ENCODE measurements at places on chromosomes 12 and 14. TPM values are rescaled to one million over a fixed set of nuclear protein-coding genes. Genes with fewer than 3 reads are reported as not detected.

DNA sequence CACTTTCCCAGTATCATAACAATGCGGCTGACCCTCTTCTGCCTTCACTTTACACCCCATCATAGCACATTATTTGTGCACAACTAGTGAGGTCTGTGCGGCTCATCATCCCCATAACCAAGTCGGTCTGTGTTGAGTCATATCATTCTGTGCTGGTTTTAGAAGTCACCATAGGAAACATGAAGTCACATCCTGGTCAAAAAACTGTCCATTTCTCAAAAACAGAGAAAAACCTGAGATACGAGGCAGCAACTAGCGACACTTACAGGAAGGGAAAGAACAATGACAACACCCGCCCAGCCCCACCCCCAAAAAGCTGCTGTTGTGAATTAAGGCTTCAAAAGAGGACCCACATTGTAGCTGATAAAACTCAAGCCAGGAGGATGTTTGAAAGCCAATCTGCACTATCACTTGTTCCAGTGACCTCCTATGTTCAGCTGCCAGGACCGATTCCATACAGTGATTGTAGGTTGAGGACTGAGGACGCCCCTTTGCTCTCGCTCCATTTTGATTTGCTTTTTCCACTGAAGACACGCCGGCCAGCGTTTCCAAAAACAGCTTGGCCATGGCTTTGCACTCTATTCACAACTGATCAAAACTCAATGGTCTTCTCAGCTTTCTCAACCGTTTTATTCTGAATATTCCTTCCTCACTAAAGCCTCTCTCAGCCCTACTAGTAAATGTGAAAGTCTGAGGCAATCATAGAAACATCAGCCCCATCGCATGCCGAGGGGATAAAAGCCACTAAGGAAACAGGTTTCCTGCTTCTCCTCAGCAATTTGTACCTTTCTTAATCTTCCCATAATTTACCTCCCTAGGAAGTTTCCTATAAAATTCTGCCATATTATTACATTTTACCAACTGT, 87.5 kb downstream of the DUSP16 start:
- DNase-seq: no peak

DNA sequence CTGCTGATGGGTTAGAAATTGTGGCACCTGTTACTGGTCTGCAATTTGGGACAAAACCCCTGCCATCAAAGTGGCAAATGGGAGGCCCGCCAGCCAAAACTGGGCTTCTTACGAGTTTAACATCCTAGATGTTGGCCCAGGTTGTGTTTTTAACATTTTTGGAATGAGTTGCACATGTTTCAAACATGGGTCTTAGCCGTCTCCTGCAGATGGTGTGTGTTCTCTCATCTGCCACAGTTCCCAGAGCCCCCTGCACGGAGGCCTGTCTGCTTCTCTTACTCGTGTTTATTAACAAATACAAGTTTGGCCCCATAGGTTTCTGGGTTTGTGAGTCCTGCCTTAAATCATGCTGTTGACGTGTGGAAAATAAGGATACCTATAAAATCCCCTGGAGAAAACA, 46.5 kb downstream of the CACNA2D4 start:
- no peak for DNase-seq

GRCh38 chr12:61536117-61536516, 724.1 kb upstream of the USP15 start:
- no peak for DNase-seq

Gene CD69
- 6.0 TPM for polyA plus RNA-seq

Gene JPH4
- 0.69 TPM for polyA plus RNA-seq

Gene BCL2L14
- polyA plus RNA-seq: 0.33 TPM

Gene CIT
- 21.8 TPM for polyA plus RNA-seq

- DNase-seq: no peak
These were observed 11.1 kb upstream of the CNTN1 start for GRCh38 chr12:40681148-40681547.

Gene EML1
- polyA plus RNA-seq: 32.8 TPM

Gene DICER1
- 56.8 TPM for polyA plus RNA-seq

Gene EPS8
- polyA plus RNA-seq: 31.3 TPM

DNA sequence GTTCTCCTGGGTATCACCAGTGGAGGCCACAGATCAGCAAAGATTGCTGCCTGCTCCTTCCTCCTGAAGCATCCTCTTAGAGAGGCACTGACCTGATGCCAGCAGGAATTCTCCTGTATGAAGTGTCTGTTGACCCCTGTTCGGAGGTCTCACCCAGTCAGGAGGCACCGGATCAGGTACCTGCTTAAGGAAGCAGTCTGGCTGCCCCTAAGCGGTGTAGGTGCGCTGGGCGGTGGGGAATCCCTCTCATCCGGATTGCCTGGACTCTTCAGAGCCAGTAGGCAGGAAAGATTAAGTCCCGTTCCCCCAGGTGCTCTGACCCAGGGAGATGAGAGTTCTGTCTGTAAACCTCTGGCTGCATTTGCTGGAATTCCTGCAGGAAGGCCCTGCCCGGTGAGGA, 455.2 kb downstream of the CCDC91 start:
- DNase-seq: no peak

Gene ZNF740
- polyA plus RNA-seq: 63.9 TPM

DNA sequence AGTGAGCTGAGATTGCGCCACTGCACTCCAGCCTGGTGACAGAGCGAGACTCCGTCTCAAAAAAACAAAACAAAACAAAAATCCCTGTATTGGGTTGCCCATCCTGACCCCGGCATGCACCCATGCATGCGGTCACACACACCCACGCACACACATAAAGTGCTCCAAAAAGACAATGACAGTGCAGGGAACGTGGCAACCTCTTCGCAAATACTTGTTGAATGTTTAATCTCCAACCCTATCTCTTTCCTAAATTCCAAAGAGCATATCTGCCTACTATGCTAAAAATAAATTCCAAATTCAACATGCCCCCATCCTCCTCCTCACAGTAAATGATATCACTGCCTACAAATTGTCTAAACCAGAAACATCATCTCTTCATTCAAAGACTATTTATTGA, 13.5 kb downstream of the SLC7A7 start:
- DNase-seq: no peak

DNA sequence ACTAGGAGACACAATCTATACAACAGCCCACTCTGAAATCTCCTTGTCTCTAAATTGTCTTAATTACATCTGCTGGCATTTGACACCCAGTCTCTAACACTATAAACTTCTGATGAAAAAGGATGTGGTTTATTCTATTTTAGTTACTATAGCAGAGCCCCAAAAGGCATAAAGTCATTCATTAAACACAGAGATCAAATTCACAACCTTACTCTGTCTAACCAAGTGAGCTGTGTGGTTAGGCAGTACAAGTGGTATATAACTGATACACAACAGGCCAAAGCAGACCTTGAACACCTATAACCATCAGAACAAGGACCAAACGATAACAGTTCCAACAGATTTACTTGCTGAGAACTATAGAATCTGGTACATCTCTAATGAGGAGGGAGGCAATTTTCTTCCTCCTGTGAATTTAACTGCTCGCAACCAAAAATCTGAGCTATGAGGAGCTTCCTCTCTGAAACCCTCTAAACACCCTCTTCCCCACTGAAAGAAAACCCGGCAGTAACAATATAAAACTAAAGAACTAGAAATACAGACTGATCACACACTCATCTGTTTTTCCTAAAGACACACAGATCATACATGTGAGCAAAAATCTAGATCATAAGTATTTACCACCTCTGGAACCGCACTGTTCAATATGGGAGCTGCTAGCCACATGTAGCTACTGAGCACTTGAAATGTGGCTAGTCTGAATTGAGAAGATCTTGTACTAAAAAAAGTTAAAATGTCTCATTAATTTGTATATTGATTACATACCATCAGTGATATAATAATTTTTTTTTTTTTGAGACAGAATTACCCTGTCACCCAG, 17.7 kb downstream of the SPPL3 start:
- no peak for DNase-seq

Gene CDCA3
- polyA plus RNA-seq: 27.3 TPM

DNA sequence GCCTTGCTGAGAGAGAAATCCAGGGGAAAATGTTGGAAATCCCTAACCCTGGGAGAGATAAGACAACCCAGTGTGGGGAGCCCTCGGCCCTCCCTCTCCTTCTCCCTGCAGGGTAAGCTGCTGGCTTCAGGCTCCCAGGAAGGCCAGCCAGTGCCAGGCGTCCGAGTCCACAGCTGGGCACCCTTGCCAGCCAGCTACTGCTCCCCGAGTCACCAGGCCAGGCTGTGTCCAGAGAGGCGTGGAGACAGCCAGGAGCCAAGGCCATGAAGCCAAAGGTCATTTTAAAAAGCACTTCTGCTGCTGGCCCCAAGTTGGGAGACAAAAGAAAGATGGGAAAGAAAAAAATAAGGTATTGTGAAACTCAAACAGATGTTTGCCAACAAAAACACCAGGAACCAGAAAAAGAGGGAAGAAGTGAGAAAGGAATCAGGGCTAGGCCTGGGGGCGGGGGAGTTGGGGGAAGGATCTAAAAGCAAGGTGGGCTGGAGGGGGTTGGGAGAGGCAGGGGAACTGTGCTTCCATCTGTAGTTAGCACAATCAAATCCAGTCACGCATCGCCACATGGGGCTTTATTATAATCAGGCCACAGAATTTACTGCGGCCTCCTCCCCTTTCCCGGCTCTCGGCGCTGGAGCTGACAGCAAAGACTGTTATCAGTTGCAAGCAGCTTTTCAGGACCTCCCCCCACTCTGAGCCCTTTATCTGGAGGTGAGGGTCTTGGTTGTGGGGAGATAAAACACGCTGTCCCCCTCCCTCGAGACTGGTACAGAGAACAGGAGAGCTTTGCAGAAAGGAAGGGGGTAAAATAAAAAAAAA, 33.5 kb downstream of the RBM19 start:
- peak; percentile 24 for DNase-seq

DNA sequence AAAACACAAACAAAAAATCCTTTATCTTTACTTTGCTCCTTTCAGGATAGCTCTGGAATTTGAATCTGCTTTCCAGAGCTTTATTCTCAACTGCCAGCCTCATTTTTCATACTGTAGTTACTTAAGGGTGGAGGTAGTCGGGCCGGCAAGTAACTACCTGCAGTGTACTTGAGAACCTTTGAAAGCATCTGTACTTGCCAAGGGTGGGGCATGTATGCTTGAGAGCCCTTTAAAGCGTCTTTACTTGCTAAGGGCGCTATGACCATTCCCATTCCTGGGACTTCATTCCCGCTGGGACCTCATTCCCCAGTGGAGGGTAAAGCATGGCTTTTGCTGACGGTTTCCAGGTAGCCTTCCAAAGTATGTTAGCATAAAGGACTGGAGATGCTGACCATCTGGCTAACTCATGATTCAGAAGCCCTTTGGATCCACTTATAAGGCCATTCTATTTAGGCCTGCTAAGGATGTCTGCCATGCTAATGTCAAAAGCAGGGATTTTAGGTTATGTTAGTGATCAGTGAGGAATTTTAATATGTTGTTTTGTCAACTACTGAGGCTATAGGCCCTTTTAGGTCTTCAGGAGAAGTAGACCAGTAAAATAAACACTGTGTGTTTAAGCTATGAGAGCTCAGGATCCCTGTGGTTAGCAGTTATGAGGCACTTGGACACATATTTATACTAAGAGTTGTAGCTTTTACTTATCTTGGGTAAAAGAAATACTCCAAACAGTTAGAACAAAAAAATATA, 74.9 kb downstream of the CRADD start:
- DNase-seq: no peak

- DNase-seq: no peak
These were observed 72.8 kb downstream of the SLC16A7 start for GRCh38 chr12:59668674-59669073.

DNA sequence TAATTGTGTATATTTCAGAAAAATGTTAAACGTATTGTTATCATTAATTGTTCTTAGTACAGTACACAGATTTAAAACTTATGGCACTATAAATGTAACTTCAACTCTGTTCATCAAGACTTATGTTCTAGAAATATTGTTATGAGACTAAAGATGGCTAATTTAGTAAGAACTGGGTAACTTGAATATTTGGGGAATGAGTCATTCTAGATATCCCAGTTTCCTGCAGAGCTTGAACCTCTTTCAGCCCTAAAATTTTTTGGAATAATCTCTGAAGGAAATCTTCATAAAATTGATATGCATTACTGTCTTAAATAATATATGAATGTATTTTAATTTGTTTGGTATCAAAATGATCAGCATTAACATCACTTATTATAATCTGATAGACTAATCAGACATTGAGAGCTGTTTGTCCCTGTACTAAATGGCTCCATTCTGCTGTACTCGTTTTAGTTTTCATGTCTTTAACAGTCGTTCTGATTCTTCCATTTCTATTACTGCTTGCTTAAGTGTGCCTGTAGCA, 87.1 kb downstream of the VEZT start:
- DNase-seq: no peak

- DNase-seq: no peak
These were observed 15.4 kb upstream of the SELPLG start for GRCh38 chr12:108649126-108649525.

DNA sequence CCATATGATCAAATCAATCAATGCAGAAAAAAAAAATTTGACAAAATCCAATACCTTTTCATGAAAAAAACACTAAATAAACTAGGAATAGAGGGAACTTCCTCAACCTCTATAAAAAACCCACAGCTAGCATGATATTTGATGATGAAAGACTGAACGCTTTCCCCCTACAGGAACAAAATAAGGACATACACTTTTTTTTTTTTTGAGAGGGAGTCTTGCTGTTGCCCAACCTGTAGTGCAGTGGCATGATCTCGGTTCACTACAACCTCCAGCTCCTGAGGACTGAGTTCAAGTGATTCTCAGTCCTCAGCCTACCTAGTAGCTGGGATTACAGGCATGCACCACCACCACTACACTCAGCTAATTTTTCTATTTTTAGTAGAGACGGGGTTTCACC, 17.9 kb upstream of the CAMKK2 start:
- no peak for DNase-seq

DNA sequence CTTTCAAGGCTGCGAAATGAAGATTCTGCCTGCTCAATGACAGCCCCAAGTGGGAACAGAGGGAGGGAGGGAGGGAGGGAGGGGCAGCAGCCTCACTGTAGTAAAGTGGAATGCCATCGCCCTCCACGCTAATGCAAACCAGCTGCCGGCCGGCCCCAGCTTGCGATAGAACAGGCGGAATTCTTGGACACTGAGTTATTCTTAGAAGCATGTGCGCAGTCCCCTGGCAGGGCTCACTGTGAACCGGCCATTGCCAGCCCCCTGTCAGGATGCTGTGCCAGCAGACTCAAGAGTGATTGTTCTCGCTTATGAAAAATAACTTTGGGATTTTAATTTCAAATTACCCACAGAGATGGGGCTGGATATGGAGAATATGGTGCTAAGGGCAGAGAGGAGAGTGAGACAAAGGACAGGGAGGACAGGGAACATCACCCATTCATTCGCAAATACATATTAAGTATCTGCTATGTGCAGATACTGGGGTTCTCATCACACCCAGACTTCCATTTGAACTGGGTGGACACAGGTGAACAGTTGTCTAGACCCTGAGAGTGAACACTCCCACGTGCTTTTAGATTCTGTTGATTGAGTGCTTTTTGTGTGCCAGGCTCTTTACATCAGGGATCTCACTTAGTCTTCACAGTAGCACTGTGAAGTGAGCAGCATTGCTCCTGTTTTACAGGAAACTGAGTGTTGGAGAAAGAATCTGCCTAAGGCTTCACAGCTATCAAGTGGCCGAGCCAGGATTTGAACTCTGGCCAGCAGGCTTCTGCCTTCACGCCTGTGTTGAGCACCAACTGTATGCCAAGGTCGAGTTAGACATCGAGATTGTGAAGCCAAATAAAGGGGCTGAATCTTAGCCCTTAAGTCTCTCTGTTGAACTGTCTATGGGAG, 192.9 kb downstream of the C12orf75 start:
- DNase-seq: peak; percentile 73

Gene NID2
- polyA plus RNA-seq: 201 TPM
